ENCODE measurements at places on chromosomes 6 and 20.

DNA sequence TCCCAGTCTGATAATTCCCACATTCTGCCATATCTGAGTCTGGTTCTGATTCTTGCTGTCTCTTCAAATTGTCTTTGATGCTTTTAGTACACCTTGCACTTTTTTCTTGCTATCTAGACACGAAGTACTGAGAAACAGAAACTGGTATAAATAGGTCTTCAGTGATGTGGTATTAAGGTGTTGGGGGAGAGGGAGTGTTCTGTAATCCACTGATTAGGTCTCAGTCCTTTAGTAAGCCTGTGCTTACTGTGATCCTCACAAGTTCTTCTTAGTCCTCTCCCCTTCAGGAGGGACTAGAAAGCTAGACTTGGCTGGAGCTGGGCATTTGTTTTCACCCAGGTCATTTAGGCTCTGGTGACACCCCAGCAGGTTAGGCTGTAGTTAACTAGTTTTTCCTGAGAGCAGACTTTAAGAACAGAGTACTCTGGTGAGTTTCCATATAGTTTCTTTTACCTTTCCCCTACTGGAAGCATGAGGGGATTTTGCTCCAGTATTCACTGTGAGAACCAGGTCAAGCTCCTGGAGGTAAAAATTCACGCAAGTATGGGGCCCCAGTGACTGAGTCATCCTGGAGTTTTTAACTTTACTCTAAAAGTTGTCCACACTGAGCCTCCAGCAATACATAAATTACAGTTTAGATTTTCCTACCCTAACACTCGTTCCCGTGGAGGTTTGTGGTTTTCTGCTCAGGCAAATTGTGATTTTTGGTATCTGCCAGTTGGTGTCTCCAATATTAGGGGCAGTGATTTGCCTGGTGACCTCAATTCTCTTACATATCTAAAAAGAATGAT is 154.6 kb downstream of the CDKAL1 start:
- DNase-seq = no peak

DNA sequence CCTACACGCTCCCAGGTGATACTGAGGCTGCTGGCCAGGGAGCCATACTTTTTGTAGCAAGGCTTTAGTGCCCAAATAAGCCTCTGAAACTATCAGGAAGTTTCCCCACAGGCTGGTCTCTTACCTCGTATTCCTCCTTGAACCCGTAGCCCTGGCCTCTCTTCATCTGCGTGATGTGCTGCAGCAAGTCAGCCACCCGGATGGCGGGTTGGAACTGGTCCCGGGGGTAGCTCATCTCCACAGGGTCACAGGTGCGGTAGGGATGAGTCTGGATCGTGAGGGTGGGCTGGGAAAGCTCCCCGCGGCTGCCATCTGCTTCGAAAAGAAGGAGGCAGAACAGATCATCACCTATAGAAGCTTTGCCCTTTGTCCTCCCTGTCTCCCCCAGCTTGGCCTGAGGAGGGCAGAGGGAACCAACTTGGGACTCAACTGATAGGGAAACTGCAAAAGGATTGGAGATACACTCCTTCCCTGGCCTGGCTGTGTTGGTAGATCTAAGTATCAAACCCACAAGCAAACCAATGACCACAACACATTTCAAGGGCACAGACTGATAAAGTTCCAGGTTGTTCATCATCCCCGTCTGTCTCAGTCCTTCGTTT is 543.2 kb upstream of the CHD6 start:
- DNase-seq = no peak

DNA sequence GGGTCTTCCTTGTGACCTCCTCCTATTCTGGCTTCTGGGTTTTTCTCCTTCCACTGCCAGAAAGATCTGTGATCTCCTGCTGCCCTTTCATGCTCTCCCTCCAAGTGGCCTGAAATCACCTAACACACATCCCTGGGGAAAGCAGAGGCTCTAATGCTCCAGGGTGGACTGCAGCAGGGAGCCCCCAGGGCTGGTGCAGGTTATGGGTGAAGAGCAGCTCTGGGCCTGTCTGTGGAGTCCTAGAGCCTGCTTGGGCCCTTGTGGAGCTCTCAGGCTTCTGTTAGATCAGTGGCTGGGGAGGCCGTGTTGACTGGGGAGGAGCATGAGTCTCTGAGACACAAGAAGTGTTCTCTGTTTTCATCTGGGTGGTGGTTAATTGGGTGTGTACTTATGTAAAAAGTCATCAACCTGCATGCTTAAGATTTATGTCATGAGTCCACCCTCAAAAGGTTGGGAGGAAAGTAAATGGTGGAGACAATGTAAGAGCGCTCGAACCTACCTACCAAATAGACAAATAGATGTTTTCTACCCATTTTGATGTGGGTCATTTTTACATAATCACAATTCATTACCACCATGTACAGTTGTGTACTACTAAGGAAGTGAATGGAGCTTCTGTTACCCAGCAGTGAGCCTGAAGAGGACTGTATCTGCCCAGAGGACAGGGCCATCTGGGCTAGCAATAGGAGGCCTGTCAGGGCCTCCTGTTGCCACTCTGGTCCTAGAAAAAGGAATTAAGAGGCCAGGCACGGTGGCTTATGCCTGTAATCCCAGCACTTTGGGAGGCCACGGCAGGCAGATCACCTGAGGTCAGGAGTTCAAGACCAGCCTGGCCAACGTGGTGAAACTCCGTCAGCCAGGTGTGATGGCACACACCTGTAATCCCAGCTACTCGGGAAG is 32.0 kb upstream of the RNF8 start:
- no peak for DNase-seq

GRCh38 chr6:45784250-45784649 is 231.4 kb downstream of the CLIC5 start:
- DNase-seq = no peak

Measured in CD8-positive, alpha-beta T cell (primary cell).